DMS153 (cell line): ENCODE measurements at places on chromosomes 2 and 18.
A peak's percentile ranks its signal among the peaks of the same experiment; 100 is the strongest.

DNA sequence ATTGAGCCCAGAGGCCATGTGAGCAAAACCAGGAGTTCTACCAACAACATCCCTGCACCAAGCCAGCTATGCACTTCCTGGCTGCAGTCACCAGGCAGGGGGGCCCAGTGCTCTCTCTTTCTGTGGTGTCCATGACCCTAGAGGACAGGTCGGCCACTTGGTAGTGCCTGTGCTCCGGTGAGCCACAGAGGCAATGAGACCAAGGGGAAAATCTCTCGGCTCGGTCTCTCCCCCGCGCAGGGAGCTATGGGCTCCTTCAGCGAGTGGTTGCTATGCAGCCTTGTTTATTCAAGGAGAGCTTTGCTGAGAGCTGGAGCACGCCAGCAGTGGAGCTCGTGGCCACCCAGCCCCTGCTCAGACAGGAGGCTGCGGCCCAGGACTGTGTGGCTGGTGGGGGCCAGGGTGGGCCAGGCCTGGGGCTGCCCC, at the start of gene TOGARAM2:
TOGARAM2 (plus strand) TSS at position 283 of the 426 bp plus-strand sequence. CDS start 13,537 bp downstream, outside the sequence.
- DNase-seq: peak; percentile 57

GRCh38 chr2:95315801-95316411, 18.8 kb downstream of the KCNIP3 start:
- no peak for DNase-seq

GRCh38 chr2:210421916-210422315, 54.6 kb downstream of the LANCL1 start:
- DNase-seq: no peak

- DNase-seq: no peak
Measured at GRCh38 chr2:99238599-99238998, 16.9 kb downstream of the LYG2 start.
